ENCODE measurements at places on chromosomes 1 and 21.

GRCh38 chr1:180199018-180199417, 31.0 kb upstream of the LHX4 start:
- no peak for DNase-seq

- DNase-seq: no peak
These were observed 17.4 kb downstream of the ADARB1 start for GRCh38 chr21:45091550-45092322.

DNA sequence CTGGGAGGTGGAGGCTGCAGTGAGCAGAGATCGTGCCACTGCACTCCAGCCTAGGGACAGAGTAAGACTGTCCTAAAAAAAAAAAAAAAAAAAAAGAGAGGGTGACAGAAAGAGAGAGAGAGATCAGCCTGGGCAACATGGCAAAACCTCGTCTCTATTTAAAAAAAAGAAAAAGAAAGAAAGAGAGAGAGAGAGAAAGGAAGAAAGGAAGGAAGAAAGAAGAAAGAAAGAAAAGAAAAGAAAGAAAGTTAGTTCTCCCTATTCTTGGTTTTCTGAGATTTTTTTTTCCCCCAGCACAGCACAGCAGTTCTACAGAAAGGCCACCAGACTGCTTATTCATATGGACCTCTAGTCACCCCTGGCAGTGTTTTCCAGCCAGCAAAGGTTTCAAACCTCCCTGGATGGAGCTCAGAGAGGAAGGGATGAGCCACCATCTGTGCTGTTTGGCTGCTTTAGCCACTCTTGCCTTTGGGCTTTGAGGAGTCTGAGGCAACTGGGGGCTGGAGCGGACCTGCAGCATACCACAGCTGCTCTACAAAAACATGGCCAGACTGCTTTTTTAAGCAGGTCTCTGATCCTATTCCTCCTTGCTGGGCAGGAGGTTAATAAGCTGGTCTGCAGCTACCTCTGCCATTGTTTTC, 10.6 kb downstream of the S100A6 start:
- DNase-seq: peak; percentile 62

GRCh38 chr1:164180824-164181223, 378.2 kb upstream of the PBX1 start:
- no peak for DNase-seq

- DNase-seq: no peak
These were observed 25.7 kb upstream of the ABCG1 start for GRCh38 chr21:42193131-42193671.

DNA sequence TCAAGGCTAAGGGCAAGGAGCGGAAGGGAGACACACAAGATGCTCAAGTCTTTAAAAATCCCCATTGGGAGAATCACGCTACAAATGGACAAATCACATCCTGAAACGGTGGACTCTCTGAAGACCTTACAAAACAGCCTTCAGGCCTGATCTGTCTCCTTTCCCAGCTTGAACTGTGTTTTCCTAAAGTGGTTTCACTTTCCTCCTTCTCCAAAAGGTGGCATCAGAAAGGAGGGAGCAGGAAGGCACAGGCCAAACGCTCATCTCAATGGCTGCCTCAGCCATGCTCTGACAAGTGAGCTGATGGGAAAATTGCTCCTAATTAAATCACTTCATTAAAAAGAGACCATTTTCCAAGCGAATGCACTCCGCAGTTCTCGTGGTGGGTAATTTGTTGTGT, 47.7 kb downstream of the UTP25 start:
- DNase-seq: no peak

GRCh38 chr1:176670853-176671252, 207.9 kb downstream of the PAPPA2 start:
- DNase-seq: no peak

- DNase-seq: no peak
These were observed 90.0 kb upstream of the GNG4 start for GRCh38 chr1:235739631-235740030.

- DNase-seq: no peak
These were observed 252.6 kb downstream of the NPHP4 start for GRCh38 chr1:5739561-5740078.

- no peak for DNase-seq
These were observed 148.2 kb downstream of the NOS1AP start for GRCh38 chr1:162217706-162218105.

DNA sequence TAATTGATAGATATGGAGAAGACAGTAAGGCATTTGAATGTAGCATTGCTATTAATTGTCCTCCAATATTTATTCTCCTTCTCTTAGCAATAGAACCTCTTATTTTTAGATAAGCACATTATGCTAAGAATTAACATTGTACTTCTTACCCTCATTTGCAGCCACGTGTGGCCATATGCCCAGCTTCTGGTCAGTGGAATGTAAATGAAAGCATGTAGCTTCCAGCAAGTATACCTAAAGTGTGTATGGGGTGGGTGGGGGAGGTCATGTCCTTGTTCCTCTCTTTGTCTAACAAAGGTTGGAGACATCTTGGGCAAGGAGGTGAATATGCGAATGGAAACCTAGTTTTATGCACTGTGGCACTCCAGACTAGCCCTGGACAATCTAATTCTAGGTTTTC, 133.6 kb upstream of the HMCN1 start:
- DNase-seq: no peak

GRCh38 chr21:27082431-27083010, 115.6 kb upstream of the ADAMTS5 start:
- DNase-seq: no peak
